T-cell (primary cell): ENCODE measurements at places on chromosomes 2 and 18. TPM values are rescaled to one million over a fixed set of nuclear protein-coding genes. Genes with fewer than 3 reads are reported as not detected.

GRCh38 chr2:48049371-48049770, 143.1 kb upstream of the FBXO11 start:
- no peak overlapping the region for H3K4me3 ChIP-seq
- H3K36me3 ChIP-seq: no peaks in the 10 kb centered on the region
- H3K4me1 ChIP-seq: no peaks in the 10 kb centered on the region
- no peaks in the 10 kb centered on the region for H3K27me3 ChIP-seq
- no peak for DNase-seq
- no peak overlapping the region for H3K27ac ChIP-seq

The IL36B gene
- not detected for total RNA-seq

- H3K4me1 ChIP-seq: no peaks in the 10 kb centered on the region
- H3K4me3 ChIP-seq: no peak overlapping the region
- no peaks in the 10 kb centered on the region for H3K27me3 ChIP-seq
- H3K36me3 ChIP-seq: no peaks in the 10 kb centered on the region
- no peak overlapping the region for H3K27ac ChIP-seq
Measured at GRCh38 chr18:21853016-21853415, 112.4 kb downstream of the MIB1 start.

DNA sequence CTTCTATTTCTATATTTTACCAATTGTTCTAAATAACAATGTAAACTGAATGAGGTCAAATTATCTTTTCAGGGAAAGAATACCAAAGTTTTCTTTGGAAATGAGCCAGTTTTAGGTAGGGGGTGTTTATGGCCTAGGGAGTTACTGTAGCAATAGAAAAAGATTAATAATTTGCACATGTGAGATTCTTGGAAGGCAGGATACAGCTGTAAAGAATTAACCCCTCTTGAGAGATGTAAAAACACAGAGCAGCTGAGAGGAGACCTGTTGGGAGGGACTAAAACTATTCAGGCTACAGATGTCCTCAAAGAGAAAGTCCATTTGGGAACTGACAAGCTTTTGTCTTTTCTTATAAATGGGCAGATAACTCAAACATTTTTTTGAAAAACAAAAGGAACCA, 182.2 kb downstream of the FIGN start:
- H3K36me3 ChIP-seq: no peaks in the 10 kb centered on the region
- no peaks in the 10 kb centered on the region for H3K27me3 ChIP-seq
- DNase-seq: no peak

DNA sequence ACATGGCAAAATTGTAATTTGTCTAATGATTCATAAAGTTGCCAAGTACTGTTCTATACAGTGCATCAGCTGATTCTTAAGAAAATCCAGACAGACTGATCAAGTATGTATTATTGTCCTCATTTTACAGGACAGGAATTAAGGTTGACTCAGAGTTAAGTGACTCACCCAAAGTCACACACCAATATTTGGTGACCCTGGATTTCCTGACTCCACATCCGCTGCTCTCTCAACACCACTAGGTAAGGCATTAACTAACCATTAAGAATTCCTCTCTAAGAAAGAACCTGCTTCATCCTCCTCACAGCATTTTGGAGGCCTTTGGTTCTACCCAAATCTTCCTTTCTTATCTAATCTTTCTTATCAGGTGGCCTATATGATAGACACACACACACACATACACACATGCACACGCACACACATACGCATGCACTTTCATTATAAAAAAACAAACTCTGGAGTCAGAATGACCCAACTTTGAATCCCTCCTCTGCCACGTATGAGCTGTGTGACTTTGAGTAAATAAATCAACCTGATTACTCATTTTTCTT, 150.8 kb downstream of the ANKRD44 start:
- H3K27me3 ChIP-seq: no peaks in the 10 kb centered on the region
- H3K36me3 ChIP-seq: peaks cover 35% of the 10 kb centered on the region
- H3K27ac ChIP-seq: peak overlapping the region; percentile 20
- H3K4me3 ChIP-seq: no peak overlapping the region
